ENCODE measurements at places on chromosomes 2 and 18.

- DNase-seq, result no peak
Observed at GRCh38 chr2:72759755-72760154, 66.1 kb downstream of the EXOC6B start.

DNA sequence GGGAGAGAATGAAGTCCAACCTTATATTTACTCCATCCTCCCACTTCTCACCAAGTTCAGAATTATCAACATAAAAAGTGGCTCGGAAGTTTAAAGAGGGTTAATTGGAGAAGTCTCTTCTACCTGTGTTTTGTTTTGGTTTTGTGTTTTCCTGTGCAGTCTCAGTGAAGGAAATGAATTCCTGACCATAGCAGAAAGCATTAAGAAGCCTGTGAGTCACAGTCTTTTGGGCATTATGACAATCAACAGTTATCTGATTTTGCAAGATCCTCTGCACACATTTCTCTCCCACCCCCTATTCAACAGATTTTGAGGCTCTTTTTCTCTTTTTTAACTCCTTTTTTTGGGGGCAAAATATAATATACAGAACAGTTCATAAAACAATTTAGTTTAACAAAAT is 8.6 kb upstream of the RPL37A start:
- peak; percentile 55 for DNase-seq

DNA sequence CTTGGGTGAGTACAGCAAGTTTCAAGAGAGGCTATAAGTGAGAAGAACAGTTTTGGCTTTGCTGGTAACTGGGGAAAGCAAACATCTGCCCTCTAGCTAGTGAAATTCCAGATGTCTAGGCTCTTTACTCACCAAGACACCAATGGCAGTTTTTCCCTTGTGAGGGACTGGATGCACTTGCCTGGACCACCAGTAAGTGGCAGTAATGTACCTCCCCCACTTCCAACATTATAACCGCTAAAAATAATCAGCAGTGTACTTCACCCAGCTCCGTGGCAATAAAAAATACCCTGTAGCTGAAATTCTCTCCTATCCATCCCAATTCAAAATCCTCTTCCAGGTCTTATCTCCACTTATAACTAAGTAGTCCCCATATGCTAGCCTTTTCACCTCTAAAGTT is 383.9 kb downstream of the ARHGAP15 start:
- peak; percentile 74 for DNase-seq

DNA sequence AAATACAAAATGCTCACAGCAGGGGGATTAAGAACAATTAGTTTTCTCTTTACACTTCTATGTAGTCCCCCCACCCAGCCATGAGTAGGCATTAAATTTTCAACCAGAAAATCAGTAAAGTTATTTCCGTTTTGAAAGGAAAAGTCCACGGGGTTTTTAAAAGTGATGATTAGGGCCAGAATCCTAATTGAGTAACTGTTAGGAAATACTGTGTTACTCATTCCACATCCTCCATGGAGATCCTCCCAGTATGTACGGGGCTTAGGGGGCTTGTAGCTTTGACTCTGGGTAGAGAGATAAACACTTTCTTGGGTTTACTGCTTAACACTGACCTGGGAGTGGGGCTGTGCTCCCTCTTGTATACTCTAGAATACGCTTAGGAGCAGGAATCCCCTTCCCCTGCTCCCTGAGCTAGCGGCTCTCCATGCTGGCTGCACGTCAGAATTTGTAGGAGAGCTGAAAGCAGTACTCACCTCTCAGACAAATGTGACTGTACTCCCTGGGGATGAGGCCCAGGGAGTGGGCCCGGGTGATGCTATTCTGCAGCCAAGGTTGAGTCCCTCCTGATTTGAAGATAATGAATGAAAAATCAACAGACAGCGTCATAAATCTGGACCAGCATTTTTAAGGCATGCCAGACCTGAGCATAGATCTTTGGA is 100.5 kb downstream of the SLC4A3 start:
- DNase-seq, result no peak

- no peak for DNase-seq
Observed at GRCh38 chr2:229417916-229418315, 146.8 kb upstream of the PID1 start.

GRCh38 chr18:60130284-60130683 is 230.5 kb downstream of the PMAIP1 start:
- no peak for DNase-seq

- no peak for DNase-seq
Observed at GRCh38 chr2:155190342-155190741, 491.8 kb downstream of the KCNJ3 start.

- DNase-seq, result peak; percentile 33
Observed at GRCh38 chr2:227504700-227505099, 32.7 kb downstream of the AGFG1 start.
